ENCODE measurements at places on chromosomes 7 and 10.

DNA sequence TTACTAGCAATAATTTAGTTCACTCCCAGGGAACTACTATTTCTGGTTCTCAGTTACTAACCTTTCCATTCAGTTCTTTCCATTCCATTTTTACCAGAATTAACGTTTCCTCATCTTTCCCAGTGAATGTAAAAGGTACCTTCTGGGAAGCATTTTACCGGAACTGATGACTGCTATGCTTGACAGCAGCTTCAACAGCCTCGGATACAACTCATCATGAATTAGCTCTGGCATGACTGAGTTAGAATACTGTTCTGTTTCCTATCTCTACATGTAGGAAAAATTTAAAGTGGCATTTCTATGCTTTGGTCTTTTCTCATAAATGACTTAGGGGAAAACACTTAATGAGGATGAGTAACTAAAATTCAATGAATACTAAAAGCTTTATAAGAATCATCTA is 18.6 kb downstream of the TAS2R41 start:
- no peak for DNase-seq

DNA sequence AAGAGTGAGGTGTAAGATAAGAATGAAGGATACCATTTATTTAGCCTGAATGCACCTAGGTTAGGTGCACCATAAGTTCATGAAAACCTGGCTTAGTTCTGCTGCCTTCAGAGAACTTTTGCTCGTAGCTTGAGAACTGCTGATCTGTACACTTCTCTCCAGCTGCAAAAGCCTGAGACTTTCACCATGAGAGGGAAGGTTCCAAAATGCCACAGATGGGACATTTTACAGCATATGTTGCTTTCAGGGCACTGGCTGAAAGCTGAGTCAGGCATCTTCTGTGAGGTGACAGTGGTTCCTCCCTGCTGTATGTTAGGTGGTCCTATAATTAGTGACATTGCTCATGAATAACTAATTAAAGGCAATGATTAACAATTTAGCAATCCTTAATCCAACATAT is 298.3 kb downstream of the GALNT17 start:
- no peak for DNase-seq

- no peak for DNase-seq
Observed at GRCh38 chr10:103525901-103526300, 32.4 kb downstream of the NEURL1 start.

GRCh38 chr7:116548506-116548905 is 23.7 kb downstream of the CAV1 start:
- DNase-seq: no peak

DNA sequence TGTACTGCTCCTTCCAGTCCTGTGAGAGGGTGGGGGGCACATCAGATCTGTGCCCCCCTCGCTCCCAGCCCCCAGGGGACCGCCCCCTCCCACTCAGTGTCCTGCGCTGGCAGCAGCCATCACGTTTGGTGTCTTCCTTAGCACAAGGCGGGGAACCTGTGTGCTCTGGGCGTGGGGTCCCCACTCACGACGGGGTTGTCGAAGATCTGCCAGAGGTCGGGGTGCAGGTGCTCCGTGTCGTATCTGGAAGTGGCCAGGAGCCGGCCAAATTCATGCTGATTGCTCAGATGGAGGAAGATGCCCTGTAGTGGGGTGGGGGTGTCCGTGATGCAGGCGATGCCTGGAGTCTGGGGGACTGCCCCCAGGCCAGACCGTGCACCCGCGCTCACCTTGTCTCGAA is 7.2 kb downstream of the PLOD3 start:
- no peak for DNase-seq

GRCh38 chr10:78542141-78542489 is 508.5 kb downstream of the RPS24 start:
- DNase-seq: no peak

- peak; percentile 77 for DNase-seq
Observed at GRCh38 chr10:788796-789748, 99.6 kb upstream of the DIP2C start.

GRCh38 chr7:106588422-106589197 is 72.3 kb downstream of the CCDC71L start:
- DNase-seq: no peak

GRCh38 chr7:36967387-36967786 is 243.1 kb upstream of the AOAH start:
- peak; percentile 63 for DNase-seq

- peak; percentile 28 for DNase-seq
Observed at GRCh38 chr7:81789406-81790119, 19.7 kb upstream of the HGF start.

DNA sequence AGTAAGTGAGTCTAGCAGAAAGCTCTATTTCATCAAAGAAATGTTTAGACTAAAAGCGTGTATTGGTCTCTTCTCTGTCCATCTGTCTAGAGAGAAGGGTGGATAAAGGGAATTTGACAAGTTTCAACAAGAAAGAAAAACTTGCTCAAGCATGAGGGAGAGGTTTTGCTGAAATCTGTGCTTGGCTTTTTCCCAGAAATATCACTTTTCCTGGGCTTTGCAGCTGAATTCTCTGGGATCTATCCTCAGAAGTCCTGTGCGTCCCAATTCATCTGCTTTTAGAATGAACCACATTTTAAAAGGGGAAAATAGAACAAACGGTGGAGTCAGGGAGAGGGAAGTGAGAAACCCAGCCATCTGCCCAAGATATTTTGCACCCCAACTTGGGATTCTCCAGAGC is 59.6 kb upstream of the CELF2 start:
- no peak for DNase-seq

GRCh38 chr7:149690688-149691446 is 82.5 kb downstream of the ZNF467 start:
- DNase-seq: peak; percentile 78

GRCh38 chr7:104791080-104791479 is 222.9 kb upstream of the KMT2E start:
- DNase-seq: no peak

GRCh38 chr10:84293574-84294016 is 34.8 kb upstream of the CCSER2 start:
- DNase-seq: no peak

- DNase-seq: no peak
Observed at GRCh38 chr7:150322833-150323681, at the start of the genes ACTR3C and LRRC61. ACTR3C (minus strand) TSS chr7:150323545; CDS start chr7:150295296, 28,249 bp downstream. LRRC61 (plus strand) TSS chr7:150323355; CDS start chr7:150336862, 13,507 bp downstream.

Data from iris pigment epithelial cell (primary cell).